ENCODE measurements at places on chromosomes 1 and 21.
A peak's percentile ranks its signal among the peaks of the same experiment; 100 is the strongest.

DNA sequence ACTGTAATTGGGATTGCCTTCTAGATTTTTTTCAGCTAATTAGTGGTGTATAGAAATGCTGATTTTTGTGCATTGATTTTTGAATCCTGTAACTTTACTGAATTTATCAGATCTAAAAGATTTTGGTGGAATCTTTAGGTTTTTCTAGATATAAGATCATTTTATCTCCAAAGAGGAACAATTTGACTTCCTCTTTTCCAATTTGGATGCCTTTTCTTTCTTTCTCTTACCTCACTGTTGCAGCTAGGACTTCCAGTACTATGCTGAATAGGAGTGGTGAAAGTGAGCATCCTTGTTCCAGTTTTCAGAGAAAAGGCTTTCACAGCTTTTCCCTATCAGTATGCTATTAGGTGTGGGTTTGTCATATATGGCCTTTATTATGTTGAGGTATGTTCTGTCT lies 53.6 kb downstream of the TESK2 start:
- DNase-seq, result peak; percentile 13

- DNase-seq, result peak; percentile 94
Measured at GRCh38 chr1:103275725-103276124, 167.4 kb upstream of the COL11A1 start.

DNA sequence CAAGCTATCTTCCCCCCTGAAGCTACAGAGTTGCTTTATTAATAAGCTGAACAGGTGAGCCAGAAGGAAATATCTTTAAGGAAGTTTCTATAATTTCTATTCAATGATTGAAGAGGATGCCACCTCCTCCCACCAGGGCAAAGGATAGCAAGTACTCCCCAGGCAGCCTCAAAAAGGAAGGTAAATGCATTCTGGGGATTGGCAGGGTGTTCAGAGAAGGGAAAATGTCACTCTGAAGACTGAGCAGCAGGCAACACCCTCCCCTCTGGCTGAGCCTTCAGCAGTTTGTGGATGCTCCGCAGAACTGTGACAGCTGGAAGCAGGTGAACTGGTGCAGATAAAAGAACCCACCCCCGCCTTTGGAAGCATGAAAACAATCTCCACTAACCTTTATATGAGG lies 140.8 kb downstream of the BRINP2 start:
- no peak for DNase-seq

- DNase-seq, result no peak
Measured at GRCh38 chr1:116671912-116672311, 4.4 kb upstream of the IGSF3 start.

DNA sequence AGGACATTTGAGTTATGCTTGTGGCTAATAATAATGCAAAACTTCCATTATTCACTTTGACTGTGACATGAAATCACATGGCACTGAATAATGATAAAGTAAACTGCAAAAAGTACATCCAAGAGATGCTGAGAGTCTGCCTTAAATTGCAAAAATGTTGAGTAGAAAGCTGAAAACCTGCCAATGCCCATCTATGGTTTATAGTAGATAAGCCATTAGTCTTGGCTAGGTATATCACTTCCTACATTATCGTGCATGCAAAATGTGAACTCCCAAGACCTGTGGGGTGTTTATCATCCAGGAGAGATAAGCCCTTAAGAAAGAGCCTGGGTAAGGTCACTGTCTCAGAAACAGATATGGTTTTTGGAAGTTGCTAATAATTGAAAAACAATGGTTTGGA lies 208.7 kb upstream of the DPYD start:
- no peak for DNase-seq

DNA sequence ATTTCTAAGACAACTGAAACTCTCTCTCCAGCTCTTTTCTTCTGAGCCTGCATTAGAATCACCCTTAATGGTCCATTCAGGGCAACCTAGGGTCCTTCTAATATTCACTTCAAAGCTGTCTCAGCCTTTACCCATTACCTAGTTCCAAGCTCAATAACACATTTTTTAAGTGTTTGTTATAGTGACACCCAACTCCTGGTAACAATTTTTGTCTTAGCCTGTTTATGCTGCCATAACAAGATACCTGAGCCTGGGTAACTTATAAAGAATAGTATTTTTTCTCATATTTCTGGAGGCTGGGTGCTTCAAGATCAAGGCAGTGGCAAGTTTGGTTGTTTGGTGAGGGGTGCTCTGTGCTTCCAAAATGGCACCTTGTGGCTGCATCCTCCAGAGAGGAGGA lies 531.5 kb upstream of the USP24 start:
- no peak for DNase-seq

DNA sequence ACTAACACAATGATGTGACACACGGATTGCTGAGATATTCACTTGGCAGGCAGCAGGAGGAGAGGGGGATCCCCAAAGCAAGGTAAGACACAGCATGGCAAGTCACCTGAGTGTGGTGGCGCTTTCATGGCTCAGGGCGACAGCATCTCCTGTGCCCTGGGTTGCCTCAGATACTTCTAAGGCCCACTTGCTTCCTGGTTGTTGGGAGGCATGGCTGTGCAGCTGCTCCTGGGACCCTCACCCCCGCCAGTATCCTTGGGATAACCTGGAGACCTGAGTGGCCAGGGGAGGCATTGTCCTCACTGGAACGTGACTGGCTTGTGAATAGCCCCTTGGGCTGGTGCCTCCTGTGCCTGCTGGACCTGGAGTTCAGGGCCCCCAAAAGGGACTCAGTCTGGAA lies 69.8 kb downstream of the STUM start:
- no peak for DNase-seq

GRCh38 chr1:24656046-24656445 lies 12.9 kb downstream of the SRRM1 start:
- no peak for DNase-seq

GRCh38 chr1:78385744-78386462 lies 104.9 kb upstream of the PTGFR start:
- DNase-seq, result no peak

DNA sequence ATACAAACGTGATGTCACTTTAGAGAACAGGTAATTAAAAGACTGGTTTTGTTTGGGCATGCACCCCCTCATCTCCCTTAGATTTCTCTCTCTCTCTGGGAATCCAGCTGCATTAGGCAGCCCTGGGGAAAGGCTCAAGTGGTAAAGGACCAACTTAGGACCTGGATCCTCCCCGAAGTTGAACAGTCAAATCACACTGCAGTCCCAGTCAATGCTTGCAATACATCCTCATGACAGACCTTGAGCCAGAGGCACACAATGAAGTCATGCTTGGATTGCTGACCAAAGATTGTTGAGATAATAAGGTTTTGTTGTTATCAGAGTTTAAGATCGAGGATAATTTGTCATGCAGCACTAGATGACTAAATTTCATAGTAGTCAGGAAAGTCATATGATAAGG lies 1285.8 kb upstream of the NCAM2 start:
- DNase-seq, result no peak
